ENCODE measurements at places on chromosomes 7 and 10.

- DNase-seq: no peak
Measured at GRCh38 chr10:59245686-59246085, 69.2 kb downstream of the PHYHIPL start.

DNA sequence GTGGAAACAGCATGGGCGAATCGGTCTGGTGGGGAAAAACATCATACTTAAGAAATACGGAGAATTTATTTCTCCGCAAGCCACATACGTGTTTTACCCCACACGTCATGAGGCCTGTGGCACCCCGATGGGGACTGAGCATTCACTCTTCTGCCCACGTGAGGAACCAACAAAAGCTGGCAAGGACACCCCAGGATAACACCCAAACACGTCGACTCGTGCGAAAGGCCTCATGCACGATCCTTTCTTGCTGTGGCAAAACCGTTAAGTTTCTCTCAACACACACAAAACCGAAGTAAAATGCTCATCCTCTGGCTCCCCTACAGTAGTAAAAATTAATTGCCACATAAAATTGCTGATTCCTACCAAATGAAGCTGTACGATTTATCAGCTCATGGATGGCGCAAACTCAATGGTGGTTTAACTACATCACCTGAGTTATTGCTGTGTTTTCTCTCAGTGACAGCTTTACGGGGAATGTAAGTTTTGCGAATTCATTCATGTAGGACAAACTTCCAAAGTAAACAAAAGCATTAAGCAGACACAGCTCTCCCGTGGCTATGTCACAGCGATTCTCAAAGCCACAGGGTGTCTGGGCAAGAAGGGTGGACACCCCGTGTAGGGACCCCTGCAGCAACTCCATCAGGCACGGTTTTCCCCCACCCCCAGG lies 97.0 kb downstream of the CTBP2 start:
- no peak for DNase-seq

DNA sequence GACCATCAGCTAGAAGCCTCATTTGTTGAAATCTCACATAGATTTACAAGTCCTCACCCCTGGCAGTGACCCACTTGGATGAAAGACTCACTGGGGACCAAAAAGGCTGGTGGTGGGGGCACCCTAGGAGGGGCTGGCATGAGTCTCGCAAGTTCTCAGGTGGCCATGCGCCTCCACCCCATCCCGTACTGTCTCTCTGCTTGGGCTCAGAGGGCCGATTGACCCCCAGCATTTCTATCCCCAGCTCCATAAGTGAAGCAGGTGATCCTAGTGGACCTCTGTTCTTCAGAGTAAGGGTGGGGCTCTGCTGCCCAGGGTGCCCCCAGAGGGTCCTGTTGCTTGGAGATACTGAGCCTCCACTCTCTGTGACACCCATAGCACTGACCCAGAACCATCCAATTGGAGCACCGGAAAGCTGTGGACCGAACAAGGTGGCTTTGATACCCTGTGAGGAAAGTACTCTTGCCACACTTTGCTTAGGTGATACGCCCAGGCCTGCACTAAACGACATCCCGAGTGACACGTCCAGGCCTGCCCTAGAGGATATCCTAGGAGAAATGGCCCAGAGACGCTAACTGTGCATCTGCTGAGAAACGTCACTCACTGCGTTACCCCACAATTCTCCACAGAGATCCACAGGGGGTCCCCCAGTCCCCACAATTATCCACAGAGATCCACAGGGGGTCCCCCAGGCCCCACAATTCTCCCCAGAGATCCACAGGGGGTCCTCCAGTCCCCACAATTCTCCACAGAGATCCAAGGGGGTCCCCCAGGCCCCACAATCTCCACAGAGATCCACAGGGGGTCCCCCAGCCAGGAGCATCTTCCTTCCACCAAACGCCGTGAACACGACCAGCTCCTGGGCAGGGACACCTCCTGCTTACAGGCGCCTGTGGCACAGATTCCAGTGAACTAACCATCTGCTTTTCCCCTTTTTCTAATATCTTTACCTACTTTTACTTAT lies 262.9 kb downstream of the PTPRN2 start:
- DNase-seq: no peak

- DNase-seq: no peak
Measured at GRCh38 chr10:121668314-121669027, 70.2 kb upstream of the FGFR2 start.

DNA sequence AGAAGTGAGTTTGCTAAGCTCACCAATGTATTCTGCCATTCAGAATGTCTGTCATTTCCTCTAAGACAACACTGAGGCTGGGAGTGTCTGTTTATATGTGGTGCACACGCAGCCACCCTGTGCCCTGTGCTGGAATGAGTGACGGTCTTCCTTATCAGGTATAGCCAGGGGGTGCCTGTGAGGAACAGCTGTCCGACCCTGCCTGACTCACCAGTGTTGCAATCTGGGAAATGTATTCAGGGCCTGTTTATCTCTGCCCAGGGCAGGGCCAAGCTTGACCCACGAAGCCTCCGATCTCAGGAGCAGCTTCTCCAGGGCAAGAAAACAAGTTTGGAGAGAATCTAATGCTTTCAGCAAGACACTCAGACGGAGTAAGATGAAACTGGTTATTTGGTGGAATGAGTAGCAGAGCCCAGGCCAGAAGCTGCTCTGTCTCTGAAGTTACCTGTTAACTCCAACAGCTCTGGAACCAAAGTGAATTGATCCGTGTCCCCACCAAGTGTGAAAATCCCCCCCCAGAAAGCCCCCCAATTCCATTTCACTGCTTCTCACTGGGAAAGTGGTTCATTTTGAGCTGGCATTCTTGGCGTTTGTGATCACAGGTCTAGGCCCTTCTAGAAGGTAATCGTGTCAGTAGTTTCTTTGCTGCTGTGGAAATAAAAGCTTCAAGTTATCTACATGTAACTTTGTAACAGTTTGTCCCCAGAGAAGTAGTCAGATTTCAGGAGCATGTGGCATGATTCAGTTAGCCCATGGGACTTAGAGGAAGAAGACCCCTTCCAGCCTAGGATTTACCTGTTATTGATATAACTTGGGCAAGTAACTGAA lies 6.1 kb upstream of the UBE2H start:
- no peak for DNase-seq

GRCh38 chr7:18788026-18788425 lies 292.5 kb downstream of the HDAC9 start:
- DNase-seq: no peak

GRCh38 chr10:132911786-132912097 lies 30.6 kb downstream of the CFAP46 start:
- DNase-seq: no peak

DNA sequence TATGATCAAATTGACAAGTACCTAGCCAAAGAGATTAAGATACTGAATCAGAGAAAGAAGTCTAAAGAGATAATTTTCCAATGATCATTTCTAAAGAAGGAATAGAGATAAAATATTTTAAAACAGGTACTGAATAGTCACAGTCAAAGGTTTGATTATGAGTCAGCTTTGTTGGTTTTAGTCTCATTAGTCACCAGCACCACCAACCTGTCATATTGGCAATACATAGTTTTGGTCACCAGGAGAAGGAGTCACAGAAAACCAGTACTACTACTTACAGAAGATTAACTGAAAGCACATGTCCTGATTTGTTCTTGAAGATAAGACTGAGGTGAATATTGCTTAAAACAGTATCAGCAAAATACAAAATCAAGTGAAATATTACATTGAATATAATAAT lies 34.6 kb downstream of the ZEB1 start:
- peak; percentile 9 for DNase-seq

DNA sequence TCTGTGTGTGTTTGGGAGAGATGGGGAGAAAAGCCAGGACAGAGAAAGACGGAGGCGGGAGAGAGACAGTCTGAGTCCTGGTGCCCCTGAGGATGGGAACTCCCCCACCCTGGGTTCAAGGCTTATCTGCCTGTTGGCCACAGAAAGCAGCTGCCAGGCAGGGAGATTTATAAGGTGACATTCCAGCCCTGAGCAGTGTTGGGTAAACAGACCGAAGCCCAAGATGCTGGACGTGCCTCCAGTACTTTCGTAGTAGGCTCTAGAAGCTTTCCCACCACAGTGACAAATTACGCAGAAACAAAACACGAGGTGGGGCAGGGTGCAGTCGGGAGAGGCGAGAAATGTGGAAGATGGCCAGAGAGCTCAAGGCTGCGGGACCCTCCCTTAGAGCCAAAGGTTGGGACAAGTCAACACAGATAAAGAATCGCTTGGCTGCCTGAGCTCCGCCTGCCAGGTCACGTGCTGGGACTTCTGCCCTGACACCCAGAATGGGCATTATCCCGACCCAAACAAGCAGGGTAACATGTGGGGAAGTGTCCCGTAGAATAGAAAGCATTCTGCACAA lies 41.1 kb downstream of the CCDC3 start:
- DNase-seq: no peak

DNA sequence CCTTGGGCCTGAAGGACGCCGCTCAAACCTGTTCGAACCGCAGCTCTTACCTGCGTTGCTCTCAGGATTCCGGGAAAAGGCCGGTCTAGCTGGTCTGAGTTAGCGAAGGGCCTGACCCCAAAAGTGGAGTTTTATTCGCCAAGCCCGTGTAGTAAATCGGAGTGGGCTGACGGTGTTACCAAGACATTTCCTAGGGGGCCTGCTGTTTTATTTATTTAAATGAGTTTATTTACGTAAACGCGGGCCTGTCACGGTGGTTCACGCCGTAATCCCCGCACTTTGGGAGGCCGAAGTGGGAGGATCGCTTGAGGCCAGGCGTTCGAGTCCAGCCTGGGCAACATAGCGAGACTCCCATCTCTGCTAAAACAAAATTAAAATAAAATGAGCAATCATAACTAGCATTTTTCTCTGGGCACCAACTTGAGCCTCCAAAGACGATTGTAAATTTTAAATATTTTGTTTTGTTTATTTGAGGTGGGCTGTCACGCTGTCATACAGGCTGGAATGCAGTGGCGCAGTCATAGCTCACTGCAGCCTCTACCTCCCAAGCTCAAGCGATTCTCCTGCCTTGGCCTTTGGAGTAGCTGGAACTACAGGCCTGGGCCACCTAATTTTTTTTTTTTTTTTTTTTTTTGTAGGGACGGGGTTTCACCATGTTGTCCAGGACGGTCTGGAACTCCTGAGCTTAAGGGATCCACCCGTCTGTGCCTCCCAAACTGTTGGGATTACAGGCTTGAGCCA lies 903 bp downstream of the ZNF655 start:
- DNase-seq: no peak

DNA sequence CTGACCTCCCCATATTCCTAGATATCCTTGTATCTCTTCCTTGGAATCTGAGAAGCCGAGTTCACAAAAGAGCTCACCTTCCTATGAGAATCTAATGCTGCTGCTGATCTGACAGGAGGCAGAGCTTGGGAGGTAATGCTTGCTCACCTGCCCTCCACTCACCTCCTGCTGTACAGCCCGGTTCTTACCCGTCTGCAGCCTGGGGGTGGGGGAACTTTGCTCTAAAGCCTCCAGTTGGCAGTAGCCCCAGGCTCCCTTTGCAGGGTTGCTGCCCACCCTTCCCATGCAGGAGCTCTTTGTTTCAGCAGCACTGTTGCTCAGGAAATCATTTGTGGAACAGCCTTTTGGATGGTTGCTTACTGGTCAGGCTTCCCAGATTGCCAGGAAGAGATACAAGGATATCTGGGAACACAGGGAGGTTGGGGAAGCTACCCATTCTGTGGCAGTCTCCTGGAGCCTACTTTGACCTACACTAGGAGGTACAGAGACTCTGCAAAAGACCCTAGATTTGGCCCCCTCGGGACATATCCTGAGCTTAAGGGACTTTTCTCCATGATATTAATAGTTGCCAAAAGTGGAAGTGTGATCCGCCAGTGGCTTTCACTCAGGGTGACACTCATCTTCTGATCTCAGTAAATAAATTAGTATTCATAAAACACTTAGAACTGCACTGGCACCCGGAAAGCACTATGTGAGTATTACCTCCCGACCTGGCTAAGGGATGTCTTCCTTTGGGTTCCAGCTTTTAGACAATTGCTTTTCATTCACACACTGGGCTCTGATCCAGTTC lies 363.7 kb upstream of the PODXL start:
- DNase-seq: no peak

DNA sequence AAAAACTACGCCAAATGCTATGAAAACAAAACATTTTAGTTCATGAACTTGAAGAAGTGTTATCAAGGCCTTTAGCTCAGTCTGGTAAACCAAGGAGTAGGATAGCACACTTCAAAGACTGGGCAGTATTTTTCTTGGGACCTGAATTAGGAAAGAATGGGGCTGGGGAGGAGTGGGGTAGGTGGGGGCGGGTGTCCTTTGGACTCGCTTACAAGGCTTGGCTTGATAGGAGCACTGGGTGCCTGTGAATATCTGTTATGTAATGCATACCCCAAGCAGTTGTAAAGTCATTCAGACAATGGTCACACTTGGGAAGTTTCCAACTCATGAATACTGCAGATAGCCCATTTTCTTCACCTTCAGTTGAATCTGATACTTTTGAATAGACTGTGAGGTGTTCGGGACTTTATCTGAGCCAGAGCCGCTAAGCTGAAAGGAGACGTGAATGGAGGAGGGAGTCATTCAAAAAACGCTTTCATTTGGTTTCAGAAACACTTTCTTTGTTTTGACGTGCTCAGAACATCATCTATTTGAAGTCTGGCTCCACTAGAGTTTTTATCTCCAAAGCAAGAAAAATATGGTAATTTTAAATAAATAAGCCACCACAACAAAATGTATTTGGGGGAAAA lies 70.1 kb upstream of the FAM204A start:
- no peak for DNase-seq

DNA sequence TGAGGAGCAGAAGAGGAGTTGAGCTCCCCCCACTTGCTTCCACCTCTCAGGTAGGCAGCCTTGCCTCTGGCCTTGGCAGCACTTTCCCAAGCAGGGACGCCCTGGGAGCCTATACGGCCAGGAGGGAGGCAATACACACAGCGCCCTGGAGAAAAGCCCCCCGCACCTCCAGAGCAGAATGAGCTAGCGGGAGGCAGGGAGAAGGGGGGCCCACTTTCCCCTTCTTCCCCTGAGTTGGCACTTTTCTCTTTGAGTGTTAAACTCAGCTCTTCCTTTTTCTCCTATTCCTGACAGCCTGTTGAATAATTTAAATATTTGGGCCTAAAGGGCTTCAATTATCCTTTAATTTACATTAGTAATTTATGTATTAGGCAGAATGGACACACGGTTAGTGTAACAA lies 35.8 kb downstream of the UNC5B start:
- DNase-seq: no peak

GRCh38 chr7:81300753-81301152 lies 381.9 kb upstream of the SEMA3C start:
- DNase-seq: no peak

DNA sequence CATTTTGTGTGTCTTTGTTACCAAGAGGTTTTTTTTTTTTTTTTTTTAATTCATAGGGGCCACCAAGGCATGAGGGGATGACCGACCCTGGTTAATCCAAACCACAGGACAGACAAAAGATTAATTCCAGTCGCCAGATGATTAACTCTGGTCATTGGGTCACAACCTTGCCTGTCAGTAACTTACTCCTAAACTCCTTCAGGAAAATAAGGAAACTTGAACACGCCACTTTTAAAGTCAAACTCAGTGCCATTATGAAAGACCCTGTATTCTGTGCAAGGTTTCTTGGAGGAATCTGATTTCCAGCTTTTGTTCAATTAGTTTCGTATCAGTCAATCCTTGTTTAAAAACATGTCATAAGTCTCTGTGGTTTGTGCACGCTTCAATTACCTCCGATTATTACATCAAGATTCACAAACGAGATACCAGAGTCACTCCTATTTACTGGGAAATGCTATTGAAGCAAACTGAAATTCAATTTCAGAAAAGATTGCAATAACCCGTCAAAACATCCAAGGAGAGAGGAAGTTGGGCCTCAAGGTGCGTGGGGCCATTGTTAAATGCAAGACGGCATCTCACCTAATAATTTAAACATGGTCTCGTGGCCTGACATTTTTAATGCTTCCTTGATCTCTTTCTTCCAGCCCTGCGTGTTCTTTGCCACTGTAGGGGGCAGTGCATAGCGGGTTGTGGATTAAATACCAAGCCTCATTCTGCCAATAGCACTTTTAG lies 44.0 kb downstream of the NRP1 start:
- DNase-seq: no peak
